OCI-LY7 (cell line): ENCODE measurements at places on chromosomes 5 and 9. TPM values are rescaled to one million over a fixed set of nuclear protein-coding genes. Genes with fewer than 3 reads are reported as not detected.

GRCh38 chr5:141032626-141033025 lies 18.5 kb upstream of the PCDHB1 start:
- no peak for DNase-seq

DNA sequence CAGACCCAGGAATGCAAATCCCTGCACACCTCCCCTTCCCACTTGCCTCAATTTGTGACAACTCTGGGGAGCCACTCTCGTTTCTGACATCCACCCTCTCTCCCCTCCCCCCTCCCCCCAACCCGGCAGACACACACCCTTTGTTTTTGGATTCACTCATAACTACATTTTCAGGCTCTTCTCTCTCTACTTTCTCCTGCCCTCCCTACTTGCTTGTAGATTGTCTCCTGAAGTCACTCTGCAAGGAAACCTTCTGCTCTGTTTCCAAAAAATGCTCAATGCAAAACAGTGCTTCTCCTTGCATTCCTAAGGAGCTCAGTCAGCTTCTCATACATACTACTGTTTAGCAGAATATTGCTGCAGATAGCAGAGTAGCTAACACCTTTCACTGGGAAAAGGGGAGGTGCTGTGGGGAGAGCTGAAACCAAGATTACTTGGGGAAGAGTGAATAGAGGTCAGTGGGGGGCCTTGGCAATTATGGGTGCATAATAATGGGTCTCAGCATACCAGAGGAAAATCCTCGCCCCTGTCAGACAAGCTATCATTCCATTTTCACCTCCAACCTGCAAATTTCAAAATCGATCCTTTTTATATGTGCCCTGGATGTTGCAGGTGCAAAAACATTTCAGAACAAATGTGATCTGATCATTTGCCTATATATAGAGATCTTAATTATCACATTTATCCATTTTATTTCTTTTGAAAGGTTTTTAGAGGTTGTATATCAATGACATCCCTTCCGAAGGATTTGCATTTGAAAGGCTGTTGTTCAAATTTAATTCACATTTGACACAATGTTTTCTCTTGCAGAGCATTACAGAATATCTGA lies 1860.7 kb upstream of the WWC1 start:
- no peak for DNase-seq

DNA sequence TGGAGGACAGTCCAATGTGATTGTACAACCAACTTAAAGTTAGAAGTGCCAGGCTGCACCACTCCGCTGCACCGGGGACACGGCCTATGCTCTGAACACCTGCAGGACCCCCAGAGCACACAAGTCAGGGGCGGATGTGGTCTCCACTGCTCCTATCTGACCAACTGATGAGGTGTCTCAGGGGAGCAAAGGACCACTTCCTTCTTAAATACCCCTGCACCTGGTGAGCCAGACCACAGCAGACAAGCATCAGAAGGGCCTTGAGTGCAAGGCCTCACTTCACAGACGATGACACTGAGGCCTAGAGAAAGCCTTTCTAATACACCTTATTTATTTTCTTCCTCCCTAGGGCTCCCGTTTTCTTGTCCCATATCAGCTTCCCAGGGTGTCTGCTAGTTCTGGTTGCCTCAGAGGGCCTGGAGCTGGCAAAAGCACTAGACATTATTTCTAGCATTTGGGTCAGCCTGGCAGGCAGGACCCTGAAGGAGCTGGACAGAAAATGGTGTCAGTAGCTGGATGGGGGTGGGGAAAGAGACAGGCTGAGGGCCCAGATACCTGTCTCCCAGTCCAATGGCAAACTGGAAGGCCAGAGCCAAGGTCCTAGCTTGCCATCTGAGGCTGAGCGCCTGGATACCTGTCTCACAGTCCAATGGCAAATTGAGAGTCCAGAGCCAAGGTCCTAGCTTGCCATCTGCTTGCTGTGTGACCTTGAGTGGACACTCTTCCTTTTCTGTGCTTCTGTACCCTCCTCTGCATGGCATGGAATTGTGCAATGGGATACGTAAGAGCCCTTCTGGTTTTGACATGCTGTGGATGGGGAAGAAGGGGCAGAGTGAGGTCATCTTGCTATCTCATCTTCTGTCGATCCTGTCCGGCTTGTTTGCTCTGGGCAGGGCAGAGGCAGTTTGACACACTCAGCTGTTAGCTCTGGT lies 9.0 kb downstream of the CCDC69 start:
- DNase-seq = peak; percentile 100

- no peak for DNase-seq
Measured at GRCh38 chr5:53373451-53374158, 106.8 kb upstream of the FST start.

DNA sequence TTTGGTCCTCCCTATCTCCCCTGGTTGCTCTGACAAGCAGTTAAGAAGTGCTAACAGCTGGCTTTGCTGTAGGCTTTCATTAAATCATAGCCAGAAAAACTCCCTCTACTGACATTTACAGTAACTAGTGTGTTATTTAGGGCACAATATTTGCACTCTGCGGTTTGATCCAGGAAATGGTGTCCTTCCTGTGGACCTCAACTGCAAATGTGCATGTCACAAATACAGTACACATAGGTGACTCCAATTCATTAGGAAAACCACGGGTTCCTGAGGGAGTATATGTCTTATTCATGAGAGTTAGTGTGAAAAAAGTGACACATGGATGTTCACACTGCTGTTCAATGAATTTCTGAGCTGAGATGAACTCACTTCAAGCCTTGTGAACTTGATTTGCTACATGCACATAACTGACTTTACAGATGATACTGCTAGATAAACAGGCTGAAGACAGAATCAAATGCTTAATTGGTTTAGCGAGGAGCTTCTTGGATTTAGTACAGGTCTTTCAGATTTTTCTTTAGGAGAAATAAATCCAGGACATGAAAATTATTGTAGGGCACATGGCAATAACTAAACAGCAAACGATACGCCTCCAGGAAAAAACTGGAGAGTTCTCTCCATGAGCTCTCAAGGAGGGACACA lies 281.5 kb downstream of the EFNA5 start:
- peak; percentile 96 for DNase-seq

GRCh38 chr9:124257844-124258606 lies at the start of gene NEK6:
Gene NEK6, plus strand, starts transcription at chr9:124257949. Its CDS starts 44,016 bp downstream, at chr9:124301965.
- DNase-seq = peak; percentile 50

DNA sequence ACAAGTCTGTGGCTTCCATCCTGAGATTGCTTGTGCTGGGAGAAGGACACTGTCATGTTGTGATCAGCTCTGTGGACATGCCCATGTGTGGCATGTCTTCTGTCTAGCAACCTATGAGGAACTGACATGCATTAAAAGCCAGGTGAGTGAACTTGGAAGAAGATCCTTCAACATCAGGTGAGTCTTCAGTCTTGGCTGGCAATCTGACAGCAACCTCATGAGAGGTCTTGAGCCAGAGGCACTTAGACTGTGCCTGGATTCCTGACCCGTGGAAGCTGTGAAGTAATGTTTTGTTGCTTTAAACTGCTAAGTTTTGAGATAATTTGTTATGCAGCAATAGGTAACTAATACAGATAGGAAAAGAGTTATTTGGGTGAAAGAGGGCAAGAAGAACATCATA lies 6.8 kb upstream of the TCERG1 start:
- no peak for DNase-seq

DNA sequence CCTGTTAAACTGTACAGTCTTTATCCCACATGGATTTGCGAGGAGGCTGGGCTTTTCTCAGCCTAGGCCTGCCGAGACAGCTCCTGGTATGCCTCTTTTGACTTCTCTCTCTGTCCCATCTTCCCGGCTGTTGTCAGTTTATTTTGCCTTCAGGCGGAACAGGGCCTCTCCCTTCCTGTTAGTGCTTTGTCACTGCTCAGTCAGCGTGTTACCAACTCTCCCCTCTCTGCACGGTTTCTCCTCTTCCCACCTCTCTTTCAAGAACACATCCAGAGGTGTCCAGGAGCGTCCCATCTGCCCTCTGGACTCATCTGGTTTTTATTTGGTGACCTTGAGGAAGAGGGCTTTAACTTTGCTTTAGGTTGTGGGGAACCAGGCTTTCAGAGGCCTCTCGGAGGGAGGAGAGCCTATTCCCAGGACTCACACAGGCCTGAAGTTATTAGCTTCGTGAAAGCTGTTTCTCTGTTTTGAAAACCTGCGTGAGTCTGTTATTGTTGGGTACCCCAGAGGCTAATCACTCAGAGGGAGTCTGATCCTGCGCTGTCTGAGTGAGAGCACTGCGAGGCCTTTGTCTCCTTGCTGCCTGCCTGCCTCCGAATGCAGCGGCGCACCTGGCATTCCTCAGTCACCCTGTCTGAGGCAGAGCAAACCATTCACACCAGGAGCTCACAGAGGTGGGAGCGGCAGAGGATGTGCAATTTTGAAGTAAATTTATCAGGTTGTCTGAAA lies 234.4 kb upstream of the MPDZ start:
- no peak for DNase-seq

- peak; percentile 42 for DNase-seq
Measured at GRCh38 chr9:121696930-121697329, 45.5 kb downstream of the DAB2IP start.

DNA sequence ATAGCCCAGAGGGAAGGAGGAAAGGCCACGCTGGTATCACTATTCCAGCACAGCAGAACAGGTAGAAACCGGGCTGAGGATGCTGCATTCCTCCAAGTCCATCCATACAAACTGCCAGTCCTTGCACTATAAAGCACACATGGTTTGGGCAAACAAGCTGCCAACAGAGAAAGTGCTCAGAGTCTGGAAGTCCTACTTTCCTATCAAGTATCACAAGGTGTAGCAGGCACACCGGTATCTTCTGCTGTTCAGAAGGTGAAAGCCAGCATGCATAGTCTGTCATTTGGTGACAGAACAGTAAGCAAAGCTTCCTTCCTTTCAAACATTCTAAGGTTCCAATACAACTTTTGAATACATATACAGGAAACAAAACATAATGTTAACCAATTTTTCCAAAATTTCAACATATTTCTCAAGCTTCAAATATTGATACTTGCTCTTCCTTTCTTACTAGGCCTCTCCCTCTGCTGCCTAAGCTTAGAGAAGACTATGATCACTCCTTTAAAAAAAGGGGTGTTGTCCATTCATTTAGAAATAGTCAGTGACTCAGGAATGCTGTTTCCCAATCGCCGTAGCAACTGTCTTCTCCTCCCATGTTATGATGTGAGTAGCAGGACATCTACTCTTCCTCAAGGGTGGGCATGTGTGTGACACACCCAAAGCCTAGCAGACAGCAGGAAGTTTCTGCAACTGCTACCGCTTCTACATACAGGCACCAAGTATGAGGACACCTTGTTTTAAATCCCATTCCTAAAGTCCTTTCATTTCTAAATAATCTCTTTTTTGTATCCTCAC lies 14.7 kb downstream of the DIAPH1 start:
- DNase-seq = peak; percentile 9

DNA sequence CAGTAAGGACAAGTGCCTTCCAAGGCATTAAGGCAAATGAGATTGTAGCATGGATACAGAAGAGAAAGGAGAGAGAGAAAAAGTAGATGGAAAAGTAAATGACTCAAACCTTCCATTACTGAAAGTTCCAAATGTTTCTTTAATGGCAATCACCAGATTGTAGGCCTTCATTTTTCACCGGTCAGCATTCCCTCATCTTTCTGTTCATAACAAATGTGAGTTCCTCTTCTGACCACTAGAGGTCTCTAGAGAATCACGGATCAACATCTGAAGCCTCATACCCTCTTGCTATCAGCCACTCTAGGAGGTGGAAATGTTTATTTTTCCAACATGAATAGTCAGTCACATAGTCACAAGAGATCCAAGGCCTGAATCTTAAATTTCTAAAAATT lies 73.6 kb upstream of the RPS23 start:
- peak; percentile 51 for DNase-seq

- no peak for DNase-seq
Measured at GRCh38 chr5:334903-335739, 13.6 kb downstream of the AHRR start.

- DNase-seq = no peak
Measured at GRCh38 chr5:135322744-135323143, 76.3 kb downstream of the MACROH2A1 start.

Gene TMEM171
- total RNA-seq = not detected in 2 replicates

Gene PLAC8L1
- 1.7 and 2.1 TPM in 2 replicates for total RNA-seq

Gene SPATA31A3
- total RNA-seq = not detected in 2 replicates

Gene AFAP1L1
- not detected in 2 replicates for total RNA-seq

Gene ELOVL7
- total RNA-seq = not detected in 2 replicates

Gene EQTN
- total RNA-seq = not detected in 2 replicates

Gene CDC20B
- not detected in 2 replicates for total RNA-seq

Gene MAMDC2
- not detected in 2 replicates for total RNA-seq

Gene PCDHGA7
- 5.6 TPM in 2 replicates for total RNA-seq

Gene ANKRD18A
- total RNA-seq = not detected in 2 replicates
